CD4-positive, alpha-beta T cell treated with Interleukin-17A for 4 hours (primary cell): ENCODE measurements at places on chromosomes 16 and 17.

DNA sequence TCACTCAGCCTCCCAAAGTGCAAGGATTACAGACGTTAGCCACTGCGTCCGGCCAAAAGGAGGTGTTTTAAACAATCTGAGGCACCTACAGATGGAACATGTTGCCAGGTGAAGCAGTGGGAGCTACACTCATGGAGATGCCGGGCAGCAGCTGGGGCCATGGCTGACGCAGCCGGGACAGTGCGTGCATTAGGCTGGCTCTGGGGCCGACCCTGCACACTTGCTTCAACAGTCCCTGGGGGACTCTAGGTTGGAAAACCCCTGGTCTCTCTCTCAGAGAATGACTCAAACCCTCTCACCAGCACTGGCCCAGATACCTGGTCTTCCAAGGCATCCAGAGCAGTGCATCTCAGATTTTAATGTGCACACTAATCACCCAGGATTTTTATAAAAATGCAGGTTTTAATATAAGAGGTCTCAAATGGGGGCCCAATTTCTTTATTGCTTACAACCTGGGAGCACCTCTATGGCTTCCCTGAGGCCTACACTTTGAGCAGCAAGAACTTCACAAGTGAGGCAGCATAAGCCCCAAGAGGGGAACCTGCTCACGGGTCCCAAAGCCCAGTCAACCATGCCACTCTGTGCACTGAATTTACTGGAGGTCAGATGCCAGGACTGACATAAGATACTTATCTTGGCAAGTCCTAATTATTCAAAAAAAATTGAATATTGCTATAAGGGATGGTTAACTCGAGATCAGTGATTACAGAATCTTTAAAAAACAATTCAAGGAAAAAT, 70.8 kb upstream of the TRAP1 start:
- DNase-seq: no peak

- peak; percentile 13 for DNase-seq
Observed at GRCh38 chr17:63550817-63551639, 751 bp downstream of the DCAF7 start.

- peak; percentile 19 for DNase-seq
Observed at GRCh38 chr17:57281887-57282286, 25.6 kb downstream of the MSI2 start.

DNA sequence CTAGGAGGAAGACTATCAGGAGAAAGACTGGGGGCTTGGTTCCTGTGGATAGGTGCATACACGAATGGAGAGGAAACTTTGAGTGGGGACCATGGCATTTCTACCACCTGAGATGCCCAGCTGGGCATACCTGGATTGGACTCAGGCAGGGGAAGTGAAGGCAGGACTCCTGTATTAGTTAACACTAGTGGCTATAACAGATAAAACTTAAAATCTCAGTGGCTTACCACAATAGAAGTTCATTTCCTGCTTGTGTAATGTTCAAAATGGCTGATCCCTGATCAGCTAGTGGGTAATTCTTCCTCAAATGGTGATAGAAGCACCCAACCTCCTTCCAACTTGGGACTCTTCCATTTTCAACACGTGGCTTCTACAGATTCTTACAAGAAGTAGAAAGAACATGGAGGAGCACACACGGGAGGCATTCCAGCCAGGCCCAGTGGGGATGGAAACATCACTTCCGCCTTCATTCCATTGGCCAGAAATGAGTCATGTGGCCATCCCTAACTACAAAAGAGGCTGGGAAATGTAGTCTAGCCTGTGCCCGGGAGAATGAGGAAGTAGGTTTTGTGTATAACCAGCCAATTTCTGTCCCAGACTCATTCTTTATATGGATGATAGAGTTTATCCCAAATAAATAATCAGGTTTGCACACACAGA, 112.1 kb downstream of the UTP18 start:
- DNase-seq: no peak

- DNase-seq: no peak
Observed at GRCh38 chr17:33142705-33143299, 150.3 kb downstream of the ASIC2 start.

DNA sequence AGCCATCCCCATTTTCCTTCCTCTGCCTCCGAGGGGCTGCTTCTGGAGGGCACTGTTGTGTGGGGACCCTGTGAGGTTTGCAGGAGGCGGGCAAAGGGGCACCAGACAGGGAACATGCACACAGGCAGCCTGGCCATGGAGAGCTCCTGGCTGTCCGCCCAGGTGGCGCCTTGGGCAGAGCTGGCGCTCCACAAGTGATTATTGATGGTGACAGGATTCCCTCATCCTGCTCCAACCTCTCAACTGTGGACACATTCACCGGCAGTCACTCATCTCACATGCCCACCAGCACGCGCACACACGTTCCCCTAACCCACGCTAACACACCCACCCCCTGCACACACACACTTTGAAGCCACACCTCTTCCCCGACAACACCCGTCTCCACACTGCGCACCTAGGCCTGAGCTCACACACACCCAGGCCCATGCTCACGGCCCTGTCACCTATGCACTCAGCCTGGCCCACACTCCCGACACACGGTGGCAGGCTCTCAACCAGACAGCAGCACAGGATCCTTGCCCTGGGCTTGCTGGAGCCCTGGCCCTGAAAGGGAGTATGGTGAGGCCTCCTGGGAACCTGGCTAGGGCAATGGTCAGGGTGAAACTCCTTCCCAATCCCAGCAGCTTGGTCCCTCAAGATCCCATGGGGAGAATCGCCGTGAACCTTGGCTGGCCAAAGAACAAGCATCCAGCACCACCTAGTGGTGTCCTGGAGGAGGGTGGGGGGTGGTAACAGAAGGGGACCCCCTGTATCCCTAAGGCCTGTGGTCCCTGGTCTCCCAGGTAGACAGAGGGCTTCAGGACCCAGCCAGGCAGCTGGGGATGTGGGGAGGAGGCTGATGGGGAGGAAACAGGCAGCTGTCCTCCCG, 3.6 kb downstream of the PNMT start:
- peak; percentile 30 for DNase-seq

DNA sequence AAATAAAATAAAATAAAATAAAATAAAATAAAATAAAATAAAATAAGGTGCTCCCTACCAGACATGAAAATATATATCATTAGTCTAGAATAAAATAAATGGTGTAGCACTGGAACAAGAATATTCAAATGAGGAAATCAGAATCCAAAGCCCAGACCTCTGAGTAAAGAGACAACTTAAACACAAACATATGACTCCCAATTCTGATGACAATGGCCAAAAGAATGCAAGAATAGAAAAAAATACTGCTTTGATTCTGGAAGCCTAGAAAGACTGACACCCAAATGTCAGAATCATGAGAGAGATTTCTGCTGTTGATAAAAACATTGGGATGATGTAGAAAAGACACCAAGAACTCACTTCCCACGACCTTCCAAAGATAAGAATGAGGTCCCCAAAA, 27.9 kb downstream of the MYOCD start:
- DNase-seq: no peak

DNA sequence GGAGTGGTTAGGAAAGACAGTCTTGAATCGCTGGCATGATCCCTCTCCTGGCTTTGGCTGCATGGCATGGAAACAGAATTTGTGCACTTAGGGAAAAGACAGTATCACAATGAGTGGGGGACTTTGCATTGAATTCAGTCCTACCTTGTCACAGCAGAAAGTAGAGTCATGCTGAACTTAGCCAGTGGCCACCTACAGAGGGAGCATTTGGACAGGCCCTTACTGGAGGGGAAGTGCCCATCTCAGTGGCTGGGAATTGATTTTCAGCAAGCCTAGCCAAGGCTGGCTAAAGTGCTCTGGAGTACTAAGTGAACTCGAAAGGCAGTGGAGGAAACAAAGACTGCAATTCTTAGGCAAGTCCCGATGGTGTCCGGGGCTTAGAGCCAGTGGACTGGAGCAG, 364.3 kb upstream of the TOM1L1 start:
- DNase-seq: no peak

GRCh38 chr16:78155791-78156345, 56.4 kb downstream of the WWOX start:
- no peak for DNase-seq

- no peak for DNase-seq
Observed at GRCh38 chr17:58995247-58995940, 111.3 kb downstream of the TRIM37 start.

DNA sequence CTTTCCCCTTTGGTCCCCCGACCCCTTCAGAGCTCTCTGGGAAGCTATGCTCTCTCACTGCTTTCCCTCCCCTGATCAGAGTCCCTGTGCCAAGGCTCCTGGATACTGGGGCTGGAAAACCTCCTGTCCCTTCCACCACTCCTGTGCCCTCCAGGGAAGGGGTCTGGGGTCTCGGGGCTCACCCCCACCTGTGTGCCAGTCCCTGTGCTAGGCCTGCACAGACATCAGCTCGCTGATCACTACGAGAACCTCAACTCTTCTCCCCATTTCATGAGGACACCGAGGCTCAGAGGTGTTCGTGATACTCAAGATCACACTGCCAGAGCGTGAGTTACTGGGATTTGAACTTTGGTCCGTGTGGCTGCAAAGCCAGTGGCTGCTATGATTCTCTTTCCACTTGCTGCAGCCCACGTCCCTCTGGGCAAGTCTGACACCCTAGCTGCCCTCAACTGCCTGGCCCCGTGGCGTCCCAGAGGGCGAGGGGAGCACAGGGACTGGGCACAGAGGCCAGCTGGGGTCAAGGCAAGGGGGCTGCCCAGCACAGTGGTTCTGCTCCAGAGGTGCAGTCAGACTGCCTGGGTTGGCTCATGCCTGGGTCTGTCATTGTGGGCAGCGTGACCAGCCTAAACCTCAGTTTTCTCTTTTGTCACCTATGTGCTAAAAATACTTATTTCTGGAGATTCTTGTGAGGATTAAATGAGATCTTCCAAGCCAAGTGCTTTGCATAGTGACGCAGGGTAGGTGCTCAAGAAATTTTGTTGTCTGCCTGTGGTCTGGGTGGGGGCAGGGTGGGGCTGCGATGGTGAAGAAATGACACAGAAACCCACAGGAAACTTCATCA, 43.8 kb upstream of the TOB1 start:
- peak; percentile 89 for DNase-seq

DNA sequence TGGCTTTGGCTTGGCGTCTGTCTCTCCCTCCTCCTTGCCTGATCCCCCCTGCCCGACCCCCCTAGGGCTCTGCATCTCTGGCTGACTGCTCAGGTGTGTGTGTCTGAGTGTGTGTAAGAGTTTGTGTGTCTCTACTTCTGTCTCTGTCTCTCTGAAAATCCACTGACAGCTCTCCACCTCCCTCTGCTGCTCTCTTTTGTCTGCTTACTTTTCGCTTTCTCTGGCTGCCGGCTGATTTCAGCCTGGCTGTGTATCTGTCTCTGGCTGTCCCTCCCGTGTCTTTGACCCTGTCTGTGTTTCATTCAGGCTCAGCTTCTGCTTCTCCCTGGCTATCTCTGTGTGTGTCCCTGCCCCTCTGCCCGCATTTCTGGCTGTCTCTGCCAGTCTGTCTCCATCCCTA, 3.8 kb upstream of the SPEM1 start:
- peak; percentile 21 for DNase-seq

DNA sequence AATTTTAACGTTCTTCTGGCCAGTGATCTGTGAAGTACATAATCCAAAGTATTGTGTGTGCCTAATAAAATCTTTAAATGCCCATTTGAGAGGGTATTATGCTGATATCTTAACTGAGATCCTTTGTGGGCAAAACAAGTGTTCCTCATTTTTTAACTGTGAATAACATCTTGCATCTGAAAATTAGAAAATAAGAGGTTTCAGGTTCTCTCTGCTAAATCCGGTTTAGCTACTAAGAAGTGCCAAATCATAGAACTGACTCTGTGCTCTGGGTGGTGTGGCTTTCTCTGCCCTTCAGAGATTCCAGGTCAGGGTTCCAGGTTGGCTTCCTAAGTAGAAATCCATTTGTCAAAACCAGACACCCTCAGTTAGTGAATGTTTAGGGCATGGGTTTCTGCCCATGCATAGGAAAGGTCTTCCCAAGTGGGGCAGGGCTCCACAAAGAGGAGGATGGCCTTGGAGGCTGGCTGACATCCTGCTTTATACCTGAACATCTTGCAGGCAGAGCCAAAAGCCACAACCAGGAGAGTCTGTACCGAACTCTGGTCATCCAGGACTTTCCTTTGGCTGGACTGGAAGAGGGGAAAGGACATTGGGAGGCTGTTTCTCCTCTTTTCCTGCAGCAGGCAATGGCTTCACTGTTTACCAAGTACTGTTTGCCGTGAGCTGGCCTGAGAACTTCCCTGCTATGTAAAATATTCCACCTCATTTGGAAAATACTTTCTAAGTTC, 8.5 kb downstream of the ALDH3A2 start:
- no peak for DNase-seq

- no peak for DNase-seq
Observed at GRCh38 chr17:71183066-71183660, 937.7 kb upstream of the SOX9 start.

DNA sequence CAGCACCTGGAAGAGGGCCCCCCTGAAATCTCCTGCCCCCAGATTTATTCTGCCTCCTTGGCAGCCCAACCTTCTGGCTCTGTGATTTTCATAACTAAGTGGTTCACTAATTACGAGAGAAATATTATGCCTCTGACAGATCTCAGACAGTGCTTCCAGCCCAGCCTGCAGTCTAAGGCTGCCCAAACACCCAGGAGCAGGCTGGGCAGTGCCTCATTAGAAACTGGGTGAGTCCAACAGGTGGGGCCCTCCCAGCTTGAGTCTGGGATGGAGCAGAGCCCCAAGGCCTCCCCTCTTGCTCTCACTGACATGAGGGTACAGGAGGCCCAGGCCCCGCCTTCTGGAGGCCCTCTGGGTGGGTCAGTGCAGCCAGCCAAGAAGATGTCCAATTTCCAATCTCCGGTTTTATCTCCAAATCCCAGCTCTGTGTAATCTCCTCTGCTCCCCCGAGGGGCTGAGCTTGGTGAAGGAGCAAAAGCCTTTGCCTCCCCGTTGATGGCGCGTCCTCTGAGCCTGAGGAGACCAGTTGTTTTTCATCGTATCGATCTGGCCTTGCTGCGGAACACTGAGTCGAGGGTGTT, 20.1 kb upstream of the ABCC3 start:
- DNase-seq: no peak

- DNase-seq: no peak
Observed at GRCh38 chr17:80931421-80932265, 60.0 kb upstream of the CHMP6 start.

- no peak for DNase-seq
Observed at GRCh38 chr16:2790631-2791030, 3.3 kb upstream of the PRSS33 start.

DNA sequence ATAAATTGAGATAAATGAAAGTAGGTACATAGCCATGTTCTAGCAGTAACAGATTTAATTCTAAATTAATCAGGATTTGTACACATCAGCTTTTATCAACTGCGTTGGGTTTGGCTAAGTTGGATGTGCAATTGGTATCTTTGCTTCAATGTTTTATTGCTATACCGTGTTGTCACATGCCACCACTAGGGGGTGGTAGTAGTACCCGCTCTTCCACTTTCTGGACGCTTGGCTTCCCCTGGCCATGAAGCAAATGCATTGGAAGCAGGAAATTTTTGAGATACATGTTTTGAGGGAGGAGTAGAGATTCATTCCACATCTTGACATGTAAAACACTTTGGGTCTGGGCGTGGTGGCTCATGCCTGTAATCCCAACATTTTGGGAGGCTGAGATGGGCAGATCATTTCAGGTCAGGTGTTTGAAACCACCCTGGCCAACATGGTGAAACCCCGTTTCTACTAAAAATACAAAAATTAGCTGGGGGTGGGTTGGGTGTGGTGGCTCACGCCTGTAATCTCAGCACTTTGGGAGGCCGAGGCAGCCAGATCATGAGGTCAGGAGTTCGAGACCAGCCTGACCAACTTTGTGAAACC, 58.6 kb downstream of the EMP2 start:
- DNase-seq: peak; percentile 58
